Activated naive CD4-positive, alpha-beta T cell (primary cell): ENCODE measurements at places on chromosomes 7 and 10.

DNA sequence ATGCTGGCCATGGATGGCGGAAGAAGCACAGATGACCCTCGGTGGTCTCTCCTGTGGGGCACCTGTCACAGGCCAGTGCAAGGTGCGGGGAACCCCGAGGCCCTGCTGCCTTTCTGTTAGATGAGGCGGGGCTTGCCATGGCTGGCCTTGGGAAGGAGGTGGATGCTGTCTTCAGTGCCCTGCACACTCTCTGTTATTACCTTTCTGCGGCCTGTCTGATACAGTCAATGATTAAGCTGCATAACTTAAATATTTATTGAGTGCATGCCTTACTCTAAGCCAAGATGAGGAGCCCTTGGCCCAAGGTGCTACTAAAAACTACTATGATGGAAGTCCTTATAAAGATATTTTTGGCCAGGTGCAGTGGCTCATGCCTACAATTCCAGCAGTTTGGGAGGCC is 36.7 kb upstream of the MNX1 start:
- no peak for DNase-seq

DNA sequence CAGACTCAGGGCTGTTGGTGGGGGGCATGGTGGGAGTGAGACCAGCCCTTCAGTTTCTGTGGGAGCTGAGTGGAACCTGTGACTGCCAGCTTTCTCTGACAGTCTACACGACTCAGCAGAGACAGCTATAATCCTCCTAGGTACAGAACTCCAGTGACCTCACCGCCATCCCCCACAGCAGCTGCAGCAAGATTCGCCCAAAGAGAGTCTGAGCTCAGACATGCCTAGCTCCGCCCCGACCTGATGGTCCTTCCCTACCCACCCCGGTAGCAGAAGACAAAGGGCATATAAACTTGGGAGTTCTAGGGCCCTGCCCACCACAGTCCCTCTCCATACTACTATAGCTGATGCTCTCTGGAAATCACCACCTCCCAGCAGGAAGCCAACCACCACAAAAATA is 500.1 kb downstream of the ETV1 start:
- no peak for DNase-seq

DNA sequence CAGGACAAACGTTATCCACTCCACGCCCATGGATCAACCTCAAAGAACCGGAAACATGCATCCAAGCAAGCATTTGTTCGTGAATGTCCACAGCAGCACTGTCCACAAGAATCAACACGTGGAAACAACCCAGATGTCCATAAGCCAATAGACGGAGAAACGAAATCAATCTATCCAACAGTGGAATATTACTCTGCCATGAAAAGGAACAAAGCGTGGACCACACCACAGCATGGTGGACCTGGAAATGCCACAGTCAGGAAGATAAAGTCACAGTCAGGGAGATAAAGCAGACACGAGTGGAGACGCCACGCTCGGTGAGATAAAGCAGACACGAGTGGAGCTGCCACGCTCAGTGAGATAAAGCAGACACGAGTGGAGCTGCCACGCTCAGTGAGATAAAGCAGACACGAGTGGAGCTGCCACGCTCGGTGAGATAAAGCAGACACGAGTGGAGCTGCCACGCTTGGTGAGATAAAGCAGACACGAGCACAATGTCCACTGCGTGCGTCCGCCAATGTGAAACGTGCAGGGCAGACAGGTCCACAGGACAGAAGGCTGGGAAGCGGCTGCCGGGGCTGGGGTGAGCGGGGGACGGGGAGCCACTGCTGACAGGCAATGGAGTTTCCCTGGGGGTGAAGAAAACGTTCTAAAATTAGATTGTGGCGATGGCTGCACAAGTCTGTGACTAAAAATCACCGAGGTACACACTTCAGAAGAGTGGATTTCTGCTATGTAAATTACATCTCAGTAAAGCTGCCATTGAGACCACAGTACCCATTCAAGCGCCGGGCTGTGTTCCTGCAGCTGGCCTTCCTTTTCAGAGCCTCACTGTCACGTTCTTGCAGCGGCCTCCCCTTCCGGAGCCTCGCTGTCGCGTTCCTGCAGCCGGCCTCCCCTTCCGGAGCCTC is 10.6 kb downstream of the GPER1 start:
- DNase-seq = no peak

DNA sequence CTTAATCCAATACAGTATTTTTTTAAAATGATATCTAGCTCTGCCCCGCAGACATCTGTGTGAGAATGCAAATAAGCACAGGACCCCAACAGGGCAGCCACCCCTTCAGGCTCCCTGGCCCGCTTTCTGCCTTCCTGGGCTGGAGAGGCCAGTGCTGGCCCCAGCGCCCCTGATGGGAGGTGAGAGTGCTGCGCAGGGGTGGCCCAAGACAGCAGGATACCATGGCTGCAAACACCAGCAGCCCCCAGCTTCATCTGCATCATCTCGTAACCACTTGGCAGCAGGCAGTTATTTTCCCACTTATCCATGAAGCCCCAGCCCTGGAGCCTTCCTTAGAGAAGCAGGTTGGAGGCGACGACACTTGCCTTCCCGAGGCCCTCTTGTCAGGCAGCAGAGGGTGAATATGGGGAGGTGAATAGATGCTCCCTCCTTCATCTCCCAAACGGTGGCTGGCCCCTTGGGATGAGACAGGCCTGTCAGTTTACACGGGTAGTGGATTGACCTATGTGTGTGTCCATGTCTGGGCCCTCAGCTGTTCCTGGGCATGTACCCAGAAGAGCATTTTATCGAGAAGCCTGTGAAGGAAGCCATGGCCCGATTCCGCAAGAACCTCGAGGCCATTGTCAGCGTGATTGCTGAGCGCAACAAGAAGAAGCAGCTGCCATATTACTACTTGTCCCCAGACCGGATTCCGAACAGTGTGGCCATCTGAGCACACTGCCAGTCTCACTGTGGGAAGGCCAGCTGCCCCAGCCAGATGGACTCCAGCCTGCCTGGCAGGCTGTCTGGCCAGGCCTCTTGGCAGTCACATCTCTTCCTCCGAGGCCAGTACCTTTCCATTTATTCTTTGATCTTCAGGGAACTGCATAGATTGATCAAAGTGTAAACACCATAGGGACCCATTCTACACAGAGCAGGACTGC is 71.2 kb downstream of the ALOX5 start:
- DNase-seq = no peak

DNA sequence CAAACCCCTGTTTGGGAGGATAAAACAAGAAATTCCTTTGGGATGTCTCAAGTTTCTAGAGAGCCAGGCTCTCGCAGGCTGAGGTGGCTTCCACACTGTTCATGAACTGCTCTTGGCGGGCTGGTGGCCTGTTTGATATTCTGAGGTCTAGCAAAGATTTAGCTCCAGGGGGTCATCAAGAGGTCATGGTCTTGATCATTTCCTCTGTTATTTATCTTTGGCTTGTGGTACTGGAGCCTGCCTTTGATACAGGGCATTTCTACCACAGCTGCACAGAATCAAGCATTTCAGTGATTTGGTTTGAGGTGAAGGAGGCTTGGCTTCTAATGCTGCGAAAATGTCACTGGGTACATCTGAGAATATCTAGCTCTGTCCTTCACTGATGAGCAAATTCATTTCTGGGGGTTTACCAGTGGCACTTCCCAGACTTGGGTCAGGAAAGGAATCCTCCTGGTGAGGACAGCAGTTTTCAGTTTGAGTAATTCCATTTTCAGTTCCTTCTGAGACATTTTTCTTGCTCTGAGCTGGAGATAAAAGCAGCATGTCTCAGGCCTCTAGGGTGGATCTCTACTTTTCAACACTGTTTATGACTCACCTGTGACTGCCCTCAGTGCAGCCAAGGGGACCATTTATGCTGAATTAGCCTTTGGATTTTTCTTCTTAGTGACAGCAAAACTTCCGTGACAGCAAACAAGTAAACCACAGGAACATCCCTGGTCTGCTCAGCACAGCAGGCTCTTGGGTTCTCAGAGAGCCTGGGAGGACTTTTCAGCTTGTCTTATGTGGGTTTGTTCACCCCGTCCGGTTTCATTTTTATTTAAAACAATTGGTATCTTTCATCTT is 312.0 kb downstream of the RNLS start:
- DNase-seq = no peak

DNA sequence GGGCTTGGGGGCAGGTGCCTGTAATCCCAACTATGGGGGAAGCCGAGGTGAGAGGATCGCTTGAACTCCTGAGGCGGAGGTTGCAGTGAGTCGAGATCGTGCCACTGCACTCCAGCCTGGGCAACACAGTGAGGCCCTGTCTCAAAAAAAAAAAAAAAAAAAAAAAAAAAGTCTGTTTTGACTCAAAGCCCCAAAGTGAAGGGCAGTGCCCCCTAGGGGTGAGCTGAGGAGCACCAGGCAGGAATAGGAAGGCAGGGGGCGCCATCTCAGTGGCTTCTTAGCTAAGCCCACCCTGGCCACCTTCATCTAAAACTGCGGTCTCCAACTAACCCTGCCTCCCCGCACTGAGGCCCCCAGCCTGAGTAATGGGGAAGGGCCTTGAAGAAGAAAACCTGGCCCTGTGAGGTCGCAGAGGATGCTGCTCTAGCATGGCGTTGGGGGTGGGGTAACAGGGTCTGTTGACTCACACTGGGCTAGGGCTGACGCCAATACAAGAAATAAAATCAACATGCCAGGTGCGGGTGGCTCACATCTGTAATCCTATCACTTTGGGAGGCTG is 9.8 kb downstream of the PODXL start:
- no peak for DNase-seq

DNA sequence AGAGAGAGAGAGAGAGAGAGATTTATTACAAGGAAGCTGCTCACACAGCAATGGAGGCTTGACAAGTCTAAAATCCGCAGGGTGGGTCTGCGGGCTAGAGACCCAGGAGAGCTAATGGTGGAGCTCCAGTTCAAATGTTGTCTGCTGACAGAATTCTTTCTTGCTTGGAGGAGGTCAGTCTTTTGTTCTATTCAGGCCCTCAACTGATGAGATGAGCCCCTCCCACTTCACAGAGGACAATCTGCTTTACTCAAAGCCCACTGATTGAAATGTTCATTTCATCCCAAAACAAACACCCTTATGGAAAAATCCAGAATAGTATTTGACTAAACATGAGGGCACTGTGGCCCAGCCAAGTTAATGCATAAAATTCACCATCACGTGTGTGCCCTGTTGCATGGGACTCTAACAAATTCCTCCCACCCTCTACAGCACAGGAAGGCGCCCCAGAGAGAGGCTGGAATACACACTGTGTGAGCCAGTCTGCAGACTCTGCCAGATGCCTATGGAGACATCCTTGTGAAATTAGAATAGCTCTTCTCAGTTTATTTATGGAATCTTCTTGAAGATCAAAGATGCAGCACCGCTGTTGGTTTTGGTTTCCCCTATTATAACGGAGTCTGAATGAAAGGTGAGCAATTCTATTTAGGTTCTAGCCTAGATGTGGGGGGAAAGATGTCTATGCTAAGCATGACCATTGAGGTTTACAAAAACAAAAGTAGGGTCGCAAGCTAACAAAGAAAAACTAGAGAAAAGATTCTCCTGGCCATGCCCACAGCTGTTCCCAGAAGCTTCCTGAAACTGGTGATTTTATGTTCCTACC is 123.0 kb upstream of the SFMBT2 start:
- DNase-seq = no peak

GRCh38 chr7:73520673-73521635 is 1.1 kb downstream of the BAZ1B start:
- DNase-seq = no peak

- DNase-seq = no peak
These were observed 317.5 kb downstream of the WDR11 start for GRCh38 chr10:121168545-121169216.

DNA sequence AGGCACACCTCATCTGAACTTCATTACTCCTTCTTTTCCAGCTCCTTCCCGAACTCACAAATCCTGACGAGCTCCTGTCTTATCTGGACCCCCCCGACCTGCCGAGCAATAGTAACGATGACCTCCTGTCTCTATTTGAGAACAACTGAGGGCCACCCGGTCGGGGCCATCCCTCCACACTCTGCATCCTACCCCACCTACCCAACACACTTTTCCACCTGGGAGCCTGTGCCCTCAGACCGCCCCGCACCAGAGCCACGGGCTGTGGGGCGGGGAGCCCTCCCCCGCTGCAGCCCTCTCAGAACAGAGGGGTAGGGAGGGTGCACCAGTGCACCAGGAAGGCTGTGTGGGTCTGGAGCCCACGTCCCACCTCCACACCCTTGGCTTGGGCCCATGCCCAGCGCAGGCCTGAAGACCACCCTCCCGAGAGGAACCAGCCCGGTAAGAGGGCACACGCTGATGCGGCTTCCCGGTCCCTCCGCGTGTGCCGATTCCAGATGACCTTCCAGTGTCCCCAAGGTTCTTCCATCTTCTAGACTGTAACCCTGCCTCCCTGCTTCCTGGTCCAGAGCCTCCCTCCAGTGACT is 34.6 kb upstream of the PPIF start:
- DNase-seq = no peak

DNA sequence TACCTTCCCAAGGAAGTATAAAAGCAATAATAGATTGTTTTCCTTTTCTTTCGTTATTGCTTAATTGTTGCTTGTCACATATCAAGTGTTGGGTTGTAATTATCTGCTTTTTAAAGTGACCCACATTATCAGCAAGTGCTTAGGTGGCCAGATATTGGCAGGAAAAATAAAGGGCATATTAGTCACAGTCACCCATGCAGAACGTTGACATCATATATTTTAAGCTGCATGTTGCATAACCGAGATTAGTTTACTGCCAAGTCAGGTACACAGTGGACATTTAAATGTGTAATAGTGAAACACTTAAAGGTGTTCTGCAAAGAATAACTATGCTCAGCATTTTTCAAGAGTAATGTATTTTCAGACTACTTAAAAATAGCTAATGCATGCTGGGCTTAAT is 11.4 kb downstream of the NEBL start:
- DNase-seq = no peak

GRCh38 chr10:71486484-71487114 is 89.9 kb downstream of the CDH23 start:
- DNase-seq = no peak

GRCh38 chr7:99693427-99694200 is 13.8 kb upstream of the CYP3A5 start:
- DNase-seq = no peak
